Cardiac muscle cell (in vitro differentiated cells and primary cell): ENCODE measurements at places on chromosomes 6 and 20.

DNA sequence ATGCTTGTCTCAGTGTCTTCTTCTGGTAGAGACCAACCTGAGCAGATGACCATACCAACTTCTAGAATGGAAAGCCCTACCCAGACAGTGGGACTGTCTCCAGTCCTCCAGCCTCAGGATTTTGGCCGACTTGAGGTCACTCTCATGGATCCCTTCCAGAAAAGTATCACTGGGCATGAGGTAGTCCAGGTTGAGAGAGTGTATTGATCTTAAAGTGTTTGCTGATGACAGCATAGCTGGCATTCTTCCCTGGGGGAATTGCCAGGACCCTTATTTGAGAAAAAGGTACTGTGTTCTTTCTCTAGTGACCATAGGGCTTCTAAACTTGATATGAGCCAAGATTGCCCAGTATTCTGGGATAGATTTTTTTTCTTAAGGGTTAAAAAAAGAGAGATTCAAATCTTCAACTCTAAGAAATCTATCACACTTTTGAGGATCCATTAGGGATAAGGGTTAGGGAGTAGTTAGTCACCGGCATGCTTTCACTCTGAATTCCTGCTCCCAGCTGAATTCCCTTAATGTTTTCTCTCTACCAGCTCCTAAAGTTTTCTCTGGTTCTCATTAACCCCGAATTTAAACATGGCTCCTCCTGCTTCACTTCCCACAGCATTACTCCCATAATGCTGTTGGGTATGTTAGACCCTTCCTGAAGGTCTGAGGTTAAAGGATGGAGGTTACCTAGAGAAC lies 73.6 kb upstream of the FLRT3 start:
- no peak for DNase-seq

DNA sequence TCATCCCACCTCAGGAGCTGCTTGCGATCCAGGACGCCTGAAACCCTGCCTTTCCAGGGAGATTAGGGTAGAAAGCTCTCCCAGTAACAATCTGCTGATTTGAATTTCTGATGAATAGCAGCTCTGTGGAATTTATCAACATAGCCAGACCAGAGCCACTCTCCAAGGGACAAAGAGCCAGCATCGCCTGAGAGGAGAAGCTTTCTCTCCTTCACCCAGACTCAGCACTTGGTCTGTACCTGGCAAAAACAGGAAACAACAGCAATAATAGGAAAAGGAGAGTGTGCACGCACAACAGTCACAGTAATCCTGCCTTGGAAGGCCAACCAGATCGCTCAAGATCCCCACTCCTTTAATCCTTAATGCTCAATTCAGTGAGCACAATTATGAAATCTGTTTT lies 22.3 kb upstream of the ROS1 start:
- DNase-seq, result no peak

DNA sequence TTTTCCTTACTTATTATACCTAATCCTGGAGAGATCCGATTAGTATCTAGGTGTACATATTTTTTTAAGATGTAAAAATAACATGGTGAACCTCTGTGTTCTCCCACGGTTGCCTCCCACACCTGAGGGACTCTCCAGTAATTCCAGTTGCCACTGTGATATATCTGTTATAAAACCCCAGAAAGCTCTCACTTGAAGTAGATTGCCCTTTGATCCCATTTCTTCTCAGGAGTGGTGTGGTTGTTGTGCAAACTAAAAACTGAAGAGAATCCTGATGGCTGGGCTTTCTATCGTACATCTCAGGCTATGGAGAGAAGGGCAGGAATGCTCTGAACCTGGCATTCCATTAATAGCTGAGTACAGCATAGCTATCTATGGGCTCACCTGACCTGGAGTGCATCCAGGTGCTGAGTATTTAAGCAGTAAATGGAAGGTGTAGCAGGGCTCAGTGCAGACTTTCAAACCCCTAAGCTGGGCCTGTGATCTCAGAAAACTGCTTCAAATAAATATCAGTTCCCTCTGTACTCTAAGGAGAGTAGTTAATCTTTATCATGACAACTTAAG lies 41.0 kb downstream of the VGLL2 start:
- no peak for DNase-seq

DNA sequence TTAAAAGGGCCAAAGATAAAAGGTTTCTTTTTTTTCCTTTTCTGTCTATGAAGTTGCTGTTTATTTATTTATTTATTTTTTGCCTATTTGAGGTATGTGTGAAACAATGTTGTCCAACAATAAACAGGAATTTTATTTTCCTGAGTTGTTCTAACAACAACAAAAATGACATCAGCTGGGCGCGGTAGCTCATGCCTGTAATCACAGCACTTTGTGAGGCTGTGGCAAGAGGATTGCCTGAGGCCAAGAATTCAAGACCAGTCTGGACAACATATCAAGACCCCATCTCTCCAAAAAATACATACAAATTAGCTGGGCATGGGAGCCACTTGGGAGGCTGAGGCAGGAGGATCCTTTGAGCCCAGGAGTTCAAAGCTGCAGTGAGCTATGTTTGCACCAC lies 44.1 kb downstream of the MGME1 start:
- no peak for DNase-seq

DNA sequence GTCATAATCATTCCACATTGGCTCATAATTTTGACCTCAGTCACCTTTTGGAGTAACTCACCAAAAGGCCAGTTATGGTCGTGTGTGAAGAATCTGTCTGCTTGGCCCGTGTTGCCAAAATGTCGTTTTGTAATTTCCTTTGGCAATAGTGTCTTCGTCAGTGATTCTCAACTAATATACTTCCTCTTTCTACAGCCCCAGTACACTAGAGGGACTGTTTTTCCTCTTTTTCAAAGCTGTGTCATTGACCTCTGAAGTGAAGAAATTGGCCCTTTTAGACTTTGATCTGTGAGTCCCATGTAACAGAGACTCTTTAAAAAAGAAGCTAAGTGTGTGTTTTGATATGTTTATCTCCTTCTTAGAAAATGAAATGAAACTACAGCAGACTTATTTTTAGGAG lies 5.2 kb downstream of the FOXO3 start:
- DNase-seq, result peak; percentile 81

DNA sequence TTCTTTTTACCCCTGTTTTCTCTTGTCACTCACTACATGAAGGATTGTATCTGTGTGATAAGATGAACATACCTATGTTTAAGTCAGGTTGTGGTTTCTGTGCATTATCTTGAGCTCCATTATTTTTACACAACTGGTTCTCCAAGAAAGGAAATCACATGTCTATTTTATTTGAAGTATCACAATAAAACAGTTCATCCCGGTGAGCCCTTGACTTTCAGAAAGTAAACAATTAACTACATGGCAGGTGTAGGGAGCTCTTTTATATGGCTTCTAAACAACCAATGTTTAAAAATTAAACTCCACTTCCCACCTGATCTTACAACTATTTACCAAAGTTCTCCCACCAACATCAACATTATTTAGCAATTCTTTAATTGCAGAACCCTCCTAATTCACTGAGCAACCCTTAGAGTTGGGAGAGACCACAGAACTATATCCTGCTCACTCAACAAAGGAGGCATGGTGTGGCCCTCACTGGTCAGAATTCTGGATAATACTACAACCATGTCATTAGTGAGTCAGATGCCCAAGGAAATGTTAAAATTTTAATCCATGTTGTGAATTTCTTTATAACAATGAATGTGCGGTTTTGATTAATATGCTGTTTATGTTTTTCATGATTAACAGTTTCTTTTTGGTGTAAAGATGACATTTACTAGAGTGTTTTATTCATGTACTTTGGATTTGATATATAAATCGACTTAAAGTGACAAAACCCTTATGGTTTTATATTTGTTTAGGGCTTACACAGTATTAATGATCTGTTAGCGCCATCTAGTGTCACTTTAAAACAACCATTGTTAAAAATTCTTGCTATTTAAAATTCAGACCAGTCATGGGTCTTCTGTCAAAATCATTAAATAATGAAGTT lies 50.0 kb upstream of the SCGN start:
- DNase-seq, result peak; percentile 69

DNA sequence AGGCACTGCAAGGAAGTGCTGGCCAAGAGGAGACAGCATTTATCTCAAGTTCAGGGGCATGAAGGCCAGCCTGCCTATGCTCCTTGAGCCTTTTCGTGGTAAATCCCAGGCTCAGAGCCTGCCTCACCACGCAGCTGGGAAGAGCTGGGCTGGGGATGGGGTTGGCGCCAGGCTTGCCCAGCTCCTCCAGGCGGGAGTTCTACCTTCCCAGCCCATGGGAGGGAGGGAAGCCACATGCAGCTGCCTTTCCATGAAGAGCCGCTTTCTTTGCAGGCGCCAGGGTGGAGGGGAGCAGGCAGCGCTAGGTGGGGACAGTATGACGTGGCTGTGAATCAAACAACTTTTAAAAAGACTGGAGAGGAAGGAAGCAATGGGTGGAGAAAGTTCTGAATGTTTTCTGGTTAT lies 19.5 kb upstream of the SIRT5 start:
- peak; percentile 44 for DNase-seq

DNA sequence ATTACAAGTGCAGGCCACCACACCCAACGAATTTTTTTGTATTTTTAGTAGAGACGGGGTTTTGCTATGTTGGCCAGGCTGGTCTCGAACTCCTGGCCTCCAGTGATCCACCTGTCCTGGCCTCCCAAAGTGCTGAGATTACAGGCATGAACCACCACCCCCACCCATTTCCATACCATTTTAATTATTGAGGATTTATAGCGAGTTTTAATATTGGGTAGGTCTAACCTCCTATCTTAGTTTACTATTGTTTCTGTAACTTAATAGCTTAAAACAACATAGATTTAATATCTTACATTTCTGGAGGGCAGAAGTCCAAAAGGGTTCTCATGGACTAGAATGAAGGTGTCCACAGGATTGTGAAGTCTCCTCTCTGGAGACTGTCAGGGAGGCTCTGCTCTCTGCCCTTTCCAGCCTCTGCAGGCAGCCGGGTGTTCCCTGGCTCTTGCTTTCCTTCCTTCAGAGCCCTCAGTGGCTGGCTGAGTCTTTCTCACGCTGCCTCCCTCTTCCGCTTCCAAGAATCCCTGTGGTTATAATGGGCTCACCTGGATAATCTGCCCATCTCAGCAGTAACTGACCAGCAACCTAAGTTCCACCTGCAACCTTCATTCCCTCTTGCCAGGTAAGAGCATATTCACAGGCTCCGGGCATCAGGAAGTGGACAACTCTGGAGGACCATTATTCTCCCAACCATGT lies 18.6 kb upstream of the BCAS4 start:
- no peak for DNase-seq

DNA sequence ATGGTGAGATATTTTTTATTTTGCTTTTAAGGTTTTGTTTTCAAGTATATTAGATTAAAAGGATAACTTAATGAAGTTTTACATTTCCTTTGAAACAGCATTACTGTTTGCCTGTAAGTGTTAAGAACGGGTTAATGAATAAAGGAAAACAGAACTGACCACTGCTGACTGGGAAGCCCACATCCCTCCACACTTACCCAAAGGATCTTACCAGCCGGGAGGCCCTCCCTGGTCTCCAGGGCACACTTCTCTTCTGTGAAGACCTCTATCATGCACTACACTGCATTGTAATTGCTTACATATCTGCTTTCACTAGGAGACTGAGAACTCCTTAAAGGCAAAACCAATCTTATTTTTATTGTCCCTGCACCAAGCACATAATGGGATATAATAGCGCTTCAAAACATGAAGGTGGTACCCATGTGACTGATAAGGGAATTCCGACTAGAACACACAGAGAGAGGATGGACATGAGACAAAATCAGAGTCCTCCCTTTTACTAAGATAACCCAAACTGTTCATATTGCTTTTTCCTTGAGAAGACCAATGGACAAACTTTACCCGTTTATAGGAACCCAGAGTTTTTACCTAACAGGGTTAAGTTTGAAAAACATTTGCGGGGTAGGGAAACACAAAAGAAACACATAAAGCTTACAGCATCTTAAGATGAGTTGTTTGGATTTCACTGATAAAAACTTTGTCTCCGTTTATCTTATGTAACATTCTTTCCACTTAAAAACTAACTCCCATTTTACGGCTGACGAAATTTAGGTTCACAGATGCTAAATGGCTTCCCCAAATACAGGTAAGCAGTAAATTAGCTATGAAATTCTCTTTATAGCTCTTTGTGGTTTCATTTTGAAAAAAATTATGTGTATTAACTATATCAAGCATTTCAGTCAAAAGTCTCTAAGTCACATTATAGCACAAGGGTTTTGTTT lies 8.7 kb downstream of the EZR start:
- DNase-seq, result no peak

GRCh38 chr6:5086294-5086890 lies 1.3 kb downstream of the PPP1R3G start:
- peak; percentile 16 for DNase-seq

DNA sequence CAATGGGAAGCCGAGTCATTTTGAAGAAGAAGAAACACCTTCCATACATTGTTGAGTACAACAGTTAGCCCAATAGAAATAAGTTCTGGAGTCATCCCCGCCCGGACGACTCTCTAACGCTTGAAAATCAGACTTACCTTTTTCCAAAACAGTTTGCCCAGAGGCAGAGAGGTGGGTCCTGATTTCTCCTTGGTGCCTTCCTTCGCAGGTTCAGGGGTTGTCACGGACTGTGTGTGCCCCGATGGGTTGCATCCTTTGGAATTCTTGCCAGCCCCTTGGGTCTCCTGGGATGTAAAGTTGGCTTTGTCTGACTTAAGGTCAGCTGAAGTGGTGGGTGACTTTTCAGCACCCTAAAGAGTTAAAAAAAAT lies 85.3 kb downstream of the BCAS1 start:
- no peak for DNase-seq

GRCh38 chr6:90183587-90184333 lies 112.9 kb downstream of the BACH2 start:
- DNase-seq, result peak; percentile 71

DNA sequence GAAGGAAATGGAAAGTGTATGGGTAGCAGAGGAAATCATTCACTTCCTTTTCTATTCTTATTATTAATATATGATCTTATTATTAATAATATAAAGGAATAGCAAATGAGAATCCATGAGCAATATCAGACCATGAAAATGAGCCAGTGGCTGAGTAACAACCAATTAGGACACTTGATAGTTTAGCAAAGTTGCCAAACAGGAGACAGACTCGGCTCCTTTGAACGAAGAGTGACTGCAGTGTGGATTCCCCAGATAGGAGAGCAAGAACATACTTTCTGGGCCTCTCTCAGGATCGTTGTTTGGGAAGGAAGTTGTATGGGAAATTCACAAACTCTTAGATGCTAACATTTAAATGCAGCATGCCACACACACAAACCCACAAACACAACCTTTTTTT lies 222.0 kb downstream of the KHDC1L start:
- DNase-seq, result no peak

DNA sequence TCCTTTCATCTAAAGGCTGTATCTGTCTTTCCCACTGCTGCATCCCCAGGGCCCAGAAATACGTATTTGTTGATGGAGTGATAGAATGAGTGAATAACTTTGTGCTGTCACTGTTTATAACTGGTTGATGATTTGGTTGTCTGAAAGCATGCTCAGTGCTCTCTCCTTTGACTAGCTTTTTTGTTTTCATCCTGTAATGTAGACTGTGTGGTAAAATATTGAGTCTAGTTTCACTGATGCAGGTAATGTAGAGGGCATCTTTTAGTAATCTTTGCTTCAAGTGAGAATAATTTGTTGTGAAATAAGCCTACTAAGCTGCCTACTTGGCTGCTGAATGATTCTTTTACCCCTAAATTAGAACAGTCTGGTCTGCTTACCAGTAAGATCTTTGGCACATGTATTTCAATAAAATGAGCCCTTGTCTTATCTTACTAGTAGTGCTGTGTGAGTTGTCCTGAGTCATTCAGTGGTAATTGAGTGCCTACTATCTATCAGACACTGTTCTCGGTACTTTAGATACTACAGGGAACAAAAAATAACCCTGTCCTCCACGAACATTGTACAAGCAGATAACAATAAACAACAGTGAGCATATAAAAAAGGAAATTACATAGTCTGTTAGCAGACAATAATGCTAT lies 39.9 kb downstream of the MAPK14 start:
- peak; percentile 14 for DNase-seq
